Muscle of arm (tissue), 14 donors: ENCODE measurements at places on chromosomes 13 and 19.
A peak's percentile ranks its signal among the peaks of the same experiment; 100 is the strongest.

DNA sequence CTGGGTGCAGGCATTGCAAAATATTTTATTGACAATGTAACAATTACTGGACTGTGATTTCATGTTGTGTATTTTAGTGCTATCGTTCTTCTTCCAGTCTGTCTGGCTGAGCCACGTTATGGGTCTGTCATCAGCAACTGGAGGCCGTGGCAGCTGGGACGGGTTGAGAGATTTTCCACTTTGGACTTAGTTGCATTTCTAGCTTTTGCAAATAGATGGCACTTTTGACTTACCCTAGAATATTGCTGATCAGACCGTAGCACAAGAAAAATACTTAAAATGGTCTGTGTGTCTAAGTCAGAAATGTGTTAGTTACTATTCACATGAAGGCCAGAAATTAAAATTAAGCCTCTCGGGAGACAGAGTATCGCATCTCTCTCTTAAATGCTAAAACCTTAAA is 211.1 kb downstream of the TEX29 start:
- DNase-seq: peak; percentile 43

DNA sequence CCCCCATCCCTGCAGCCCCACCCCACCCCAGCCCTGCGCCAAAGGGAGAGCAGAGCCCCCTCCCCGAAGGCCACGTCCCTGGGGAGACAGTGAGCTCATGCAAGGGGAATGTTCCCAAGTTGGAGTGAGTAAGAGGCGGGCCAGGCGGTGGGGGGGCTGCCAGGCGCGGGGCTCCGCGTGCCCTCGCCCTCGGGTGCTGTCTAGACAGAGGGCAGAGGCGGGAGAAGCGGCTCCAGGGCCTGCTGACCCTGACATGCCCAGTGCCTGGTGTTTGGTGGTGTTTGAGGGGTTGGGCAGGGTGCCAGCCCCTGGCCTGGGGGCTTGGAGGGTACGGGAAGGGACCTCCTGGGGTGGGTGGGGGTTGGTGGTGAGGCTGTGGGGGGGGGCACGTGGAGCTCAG is 1.0 kb downstream of the FSTL3 start:
- DNase-seq: no peak

- DNase-seq: peak; percentile 8
Measured at GRCh38 chr13:74336546-74336945, 202.3 kb upstream of the KLF12 start.

DNA sequence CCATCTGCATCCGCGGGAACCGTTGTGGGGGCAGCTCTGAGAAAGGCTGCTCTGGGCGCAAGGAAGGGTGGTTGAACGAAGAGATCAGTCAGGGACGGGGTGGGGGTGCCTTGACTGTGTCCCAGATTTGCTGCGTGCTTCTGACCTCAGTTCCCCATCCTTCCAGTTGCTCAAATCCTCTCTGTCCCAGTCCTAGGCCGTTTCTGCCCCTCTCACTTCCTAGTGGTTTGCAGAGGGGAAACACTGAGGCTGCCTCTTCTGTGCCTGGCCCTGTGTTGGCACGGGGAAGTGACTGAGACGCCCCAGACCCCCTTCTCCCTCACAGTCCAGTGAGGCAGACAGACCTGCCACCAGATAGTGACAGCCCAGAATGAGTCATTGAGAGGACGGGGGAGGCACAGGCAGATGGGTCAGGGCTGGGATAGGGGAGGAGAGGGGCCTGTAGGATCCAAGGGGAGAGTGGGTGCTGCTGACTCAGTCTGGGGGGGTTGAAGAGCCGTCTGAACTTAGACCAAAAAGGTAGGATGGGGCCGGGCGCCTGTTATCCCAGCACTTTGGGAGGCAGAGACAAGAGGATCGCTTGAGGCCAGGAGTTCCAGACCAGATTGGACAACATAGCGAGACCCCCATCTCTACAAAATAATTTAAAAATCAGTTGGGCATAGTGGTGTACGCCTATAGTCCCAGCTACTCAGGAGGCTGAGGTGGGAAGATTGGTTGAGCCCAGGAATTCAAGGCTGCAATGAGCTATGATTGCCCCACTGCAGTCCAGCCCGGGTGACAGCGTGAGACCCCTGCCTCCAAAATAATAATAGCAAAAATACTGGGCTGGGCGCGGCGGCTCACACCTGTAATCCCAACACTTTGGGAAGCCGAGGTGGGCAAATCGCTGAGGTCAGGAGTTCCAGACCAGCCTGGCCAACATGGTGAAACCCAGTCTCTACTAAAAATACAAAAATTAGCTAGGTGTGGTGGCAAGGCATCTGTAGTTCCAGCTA is 26.5 kb downstream of the NUMBL start:
- no peak for DNase-seq

- DNase-seq: no peak
Measured at GRCh38 chr19:12726988-12727316, 3.2 kb upstream of the TNPO2 start.

GRCh38 chr19:33236696-33237390 is 11.2 kb upstream of the SLC7A10 start:
- DNase-seq: no peak

DNA sequence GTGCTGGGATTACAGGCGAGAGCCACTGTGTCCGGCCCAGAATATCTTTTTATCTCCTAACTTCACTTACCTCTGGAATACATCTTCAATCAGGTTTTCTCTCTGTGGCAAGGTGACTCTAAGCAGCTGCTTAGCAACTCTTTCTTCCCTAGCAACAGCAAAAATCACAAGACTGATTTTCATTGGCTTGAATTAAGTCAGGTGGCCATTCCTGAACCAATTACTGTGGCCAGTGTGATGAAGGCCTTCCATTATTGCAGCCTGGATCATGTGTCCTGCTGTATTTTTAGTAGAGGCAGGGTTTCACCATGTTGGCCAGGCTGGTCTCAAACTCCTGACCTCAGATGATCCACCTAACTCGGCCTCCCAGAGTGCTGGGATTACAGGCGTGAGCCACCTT is 9.0 kb upstream of the LTBP4 start:
- DNase-seq: no peak

- no peak for DNase-seq
Measured at GRCh38 chr19:48654299-48655059, 8.5 kb upstream of the CA11 start.

DNA sequence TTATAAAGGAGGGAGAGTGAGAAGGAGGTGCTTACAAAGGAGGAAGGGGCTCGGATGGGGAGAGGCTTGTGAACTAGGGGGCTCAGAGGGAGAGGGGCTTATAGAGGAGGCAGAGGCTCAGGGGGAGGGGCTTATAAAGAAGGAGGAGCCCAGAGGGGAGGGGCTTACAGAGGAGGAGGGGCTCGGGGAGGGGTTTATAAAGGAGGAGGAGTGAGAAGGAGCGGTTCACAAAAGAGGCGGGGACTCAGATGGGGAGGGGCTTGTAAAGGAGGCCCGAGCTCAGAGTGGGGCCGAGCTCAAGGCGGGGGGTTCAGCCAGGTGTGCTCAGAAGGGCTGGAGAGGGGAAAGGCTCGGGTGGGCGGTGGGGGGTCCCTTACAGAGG is 500 bp downstream of the SMIM24 start:
- no peak for DNase-seq

DNA sequence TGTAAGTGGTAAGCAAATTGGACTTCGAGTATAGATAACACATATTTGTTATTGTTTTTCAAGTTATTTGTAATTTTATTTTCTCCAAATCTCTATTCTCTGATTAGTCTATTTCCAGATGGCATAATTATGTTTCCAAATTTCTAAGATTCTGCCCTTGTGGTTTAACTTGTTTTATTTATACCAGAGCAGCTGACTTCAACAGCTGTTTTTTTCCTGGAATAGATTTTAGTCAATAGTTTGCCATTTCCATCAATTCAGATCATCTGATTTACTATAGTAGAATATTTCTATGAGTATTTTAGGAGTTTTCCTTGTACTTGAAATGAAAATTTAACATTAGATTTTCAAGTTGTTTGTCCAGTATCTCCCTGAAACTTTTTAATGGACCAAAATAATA is 848.7 kb upstream of the MIR17HG start:
- no peak for DNase-seq

- DNase-seq: no peak
Measured at GRCh38 chr19:40217934-40218890, at the start of gene TTC9B. TSS of gene TTC9B (minus strand) at chr19:40218384. CDS start at chr19:40218381, 3 bp downstream.

DNA sequence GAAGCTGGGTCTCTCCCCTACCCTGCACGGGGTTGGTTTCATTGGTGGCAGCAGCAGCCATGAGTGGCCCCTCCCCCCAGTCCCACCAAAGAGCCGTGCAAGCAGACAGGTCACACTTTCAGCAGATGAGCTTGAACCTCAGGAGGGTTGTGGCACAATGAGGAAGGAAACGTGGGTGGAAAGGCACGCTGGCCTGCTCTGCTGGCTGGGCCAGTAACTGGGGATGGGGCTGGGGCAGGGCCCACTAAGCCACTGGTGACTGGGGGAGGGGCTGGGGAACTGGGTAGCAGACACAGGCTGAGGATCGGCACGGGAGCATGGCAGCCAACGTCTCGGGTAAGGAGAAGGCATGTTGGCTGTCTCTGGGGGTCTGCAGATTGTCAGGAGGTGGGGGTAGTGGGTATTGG is at the start of gene P2RY11:
P2RY11 (plus strand) TSS at position 289 of the 407 bp plus-strand sequence; CDS start at position 318, 29 bp downstream.
- no peak for DNase-seq

DNA sequence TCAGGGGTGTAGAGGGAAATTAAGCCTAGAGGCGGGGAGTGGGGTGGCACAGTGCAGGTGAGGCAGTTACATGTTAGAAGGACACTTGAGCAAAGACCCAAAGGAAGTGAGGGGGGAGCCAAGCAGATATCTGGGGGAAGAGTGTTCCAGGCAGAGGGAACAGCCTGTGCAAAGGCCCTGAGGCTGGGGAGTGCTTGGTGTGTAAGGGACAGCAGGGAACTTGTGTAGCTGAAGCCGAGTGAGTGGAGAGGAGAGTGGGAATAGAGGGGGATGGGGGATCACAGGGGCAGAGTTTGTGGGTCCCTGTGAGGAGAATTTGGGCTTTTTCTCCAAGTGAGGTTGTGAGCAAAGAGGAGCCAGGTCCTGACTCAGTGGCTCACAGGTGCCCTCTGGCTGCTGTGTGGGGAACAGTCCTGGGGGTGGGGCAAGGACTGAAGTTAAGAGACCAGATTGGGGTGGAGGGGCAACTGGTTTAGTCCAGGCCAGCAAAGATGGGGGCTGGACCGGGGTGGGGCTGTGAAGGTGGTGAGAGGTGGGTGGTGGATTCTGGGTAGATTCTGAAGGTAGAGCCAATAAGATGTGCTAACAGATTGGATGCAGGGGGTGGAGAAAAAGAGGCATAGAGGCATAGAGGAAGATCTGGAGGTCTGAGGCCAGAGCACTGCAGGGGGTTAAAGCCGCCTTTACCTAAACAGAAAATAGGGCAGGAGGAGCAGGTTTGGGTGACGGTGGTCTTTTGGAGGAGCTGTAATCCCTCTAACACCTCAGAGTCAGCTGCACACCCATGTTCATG is 75.3 kb downstream of the CACNA1A start:
- no peak for DNase-seq

DNA sequence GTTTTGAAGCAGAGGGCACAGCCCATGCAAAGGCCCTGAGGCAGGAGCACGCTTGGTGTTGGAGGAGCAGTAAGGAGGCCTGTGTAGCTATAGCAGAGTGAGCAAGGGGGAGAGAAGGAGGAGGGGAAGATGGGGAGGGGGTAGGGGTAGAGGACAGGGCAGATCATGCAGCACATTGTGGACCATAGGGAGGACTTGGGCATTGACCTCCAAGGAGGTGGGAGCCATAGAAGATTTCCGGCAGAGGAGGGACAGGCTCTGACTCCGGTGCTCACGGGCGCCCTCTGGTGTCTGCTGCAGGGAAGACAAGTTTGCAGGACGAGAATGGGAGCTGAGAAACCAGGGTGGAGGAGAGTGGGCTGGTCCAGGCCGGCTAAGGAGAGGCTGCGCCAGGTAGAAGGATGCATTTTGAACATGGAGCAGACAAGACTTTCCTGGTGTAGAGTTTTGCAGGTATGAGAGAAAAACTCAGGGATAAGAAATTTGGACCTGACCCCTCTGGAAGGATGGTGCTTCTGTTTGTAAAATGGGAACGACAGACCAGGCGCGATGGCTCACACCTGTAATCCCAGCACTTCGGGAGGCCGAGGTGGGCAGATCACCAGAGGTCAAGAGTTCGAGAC is 13.7 kb upstream of the CREB3L3 start:
- DNase-seq: peak; percentile 40

DNA sequence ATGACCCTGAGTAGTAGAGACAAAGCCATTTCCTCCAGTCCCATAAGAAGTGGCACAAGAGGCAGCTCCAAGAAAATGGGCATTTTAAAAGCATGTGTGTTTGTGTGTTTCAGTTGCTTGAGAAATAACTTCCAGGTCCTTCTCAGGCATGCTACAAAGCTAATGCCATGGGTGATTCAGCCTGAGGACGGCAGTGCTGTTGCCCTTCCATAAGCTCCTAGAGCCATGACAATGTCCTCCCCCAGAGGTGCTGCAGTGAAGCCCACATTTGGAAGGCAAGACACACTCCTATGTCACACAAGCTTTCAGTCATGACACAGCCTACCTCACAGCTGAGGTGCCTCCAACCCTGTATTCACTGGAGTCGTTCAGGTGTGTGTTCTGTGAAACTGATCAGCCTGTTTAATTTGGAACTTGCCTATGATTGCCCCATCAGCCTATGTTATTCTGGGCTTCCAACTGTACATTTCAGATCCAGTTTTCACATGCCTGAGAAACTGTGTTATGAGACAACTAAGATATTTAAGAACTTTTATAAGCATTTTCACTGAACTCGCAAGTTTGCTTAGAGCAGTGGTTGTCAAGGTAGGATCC is 213.6 kb downstream of the FOXO1 start:
- DNase-seq: no peak

DNA sequence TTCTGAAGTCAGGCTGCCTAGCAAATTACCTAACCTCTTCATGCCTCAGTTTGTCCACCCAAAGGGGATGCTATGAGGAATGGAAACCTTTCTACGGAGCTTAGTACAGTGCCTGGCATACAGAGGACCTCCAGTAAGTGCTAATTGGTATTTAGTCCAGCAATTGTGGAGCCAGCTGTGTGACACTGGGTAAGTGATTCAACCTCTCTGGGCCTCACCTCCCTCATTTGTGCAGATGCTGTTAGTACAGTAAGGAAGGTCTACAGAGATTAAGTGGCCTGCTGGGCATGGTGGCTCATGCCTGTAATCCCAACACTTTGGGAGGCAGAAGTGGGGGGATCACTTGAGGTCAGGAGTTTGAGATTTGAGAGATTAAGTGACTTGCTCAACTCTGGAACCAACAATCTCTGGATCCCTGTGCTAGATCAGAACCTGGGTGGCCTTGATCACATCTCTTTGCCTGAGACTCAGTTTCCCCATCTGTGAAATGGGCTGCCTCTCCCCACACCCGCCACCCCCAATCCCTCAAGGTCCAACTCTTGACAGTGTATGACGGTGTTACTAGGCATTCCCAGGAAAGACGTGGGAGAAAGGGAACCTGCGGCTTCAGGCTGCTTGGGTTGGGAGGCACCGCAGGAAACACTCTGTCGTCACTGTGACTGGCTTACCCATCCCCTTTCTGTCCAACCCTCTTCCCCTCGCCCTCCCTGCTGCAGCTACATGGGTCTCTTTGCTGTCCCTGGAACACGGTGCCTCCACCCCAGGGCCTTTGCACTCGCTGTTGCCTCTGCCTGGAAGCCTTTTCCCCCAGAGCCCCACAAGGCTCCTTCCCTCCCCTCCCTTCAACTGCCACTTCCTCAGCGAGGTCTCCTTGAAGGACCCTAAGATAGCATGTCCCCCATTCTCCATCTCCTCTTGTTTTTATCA is 18.3 kb downstream of the PRKD2 start:
- DNase-seq: no peak
